ENCODE measurements at places on chromosomes 1 and 21.

DNA sequence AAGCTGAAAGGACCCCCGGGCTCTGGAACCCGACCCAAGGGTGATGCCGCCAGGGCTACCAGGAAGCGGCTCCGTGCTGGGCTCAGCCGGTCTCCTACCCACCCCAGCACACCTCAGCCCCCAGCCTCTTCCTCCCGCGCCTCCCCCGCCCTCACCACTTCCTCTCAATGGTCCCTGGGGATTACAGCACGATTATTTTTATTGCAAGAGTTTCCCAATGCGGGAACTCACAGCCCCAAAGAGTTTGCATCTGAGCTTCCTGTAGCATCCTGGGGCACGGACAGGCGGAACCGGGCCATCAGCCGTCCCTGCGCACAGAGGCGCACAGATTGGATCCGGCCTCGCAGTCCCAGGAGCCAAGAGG, 8.7 kb upstream of the SLX9 start:
- no peak for DNase-seq

DNA sequence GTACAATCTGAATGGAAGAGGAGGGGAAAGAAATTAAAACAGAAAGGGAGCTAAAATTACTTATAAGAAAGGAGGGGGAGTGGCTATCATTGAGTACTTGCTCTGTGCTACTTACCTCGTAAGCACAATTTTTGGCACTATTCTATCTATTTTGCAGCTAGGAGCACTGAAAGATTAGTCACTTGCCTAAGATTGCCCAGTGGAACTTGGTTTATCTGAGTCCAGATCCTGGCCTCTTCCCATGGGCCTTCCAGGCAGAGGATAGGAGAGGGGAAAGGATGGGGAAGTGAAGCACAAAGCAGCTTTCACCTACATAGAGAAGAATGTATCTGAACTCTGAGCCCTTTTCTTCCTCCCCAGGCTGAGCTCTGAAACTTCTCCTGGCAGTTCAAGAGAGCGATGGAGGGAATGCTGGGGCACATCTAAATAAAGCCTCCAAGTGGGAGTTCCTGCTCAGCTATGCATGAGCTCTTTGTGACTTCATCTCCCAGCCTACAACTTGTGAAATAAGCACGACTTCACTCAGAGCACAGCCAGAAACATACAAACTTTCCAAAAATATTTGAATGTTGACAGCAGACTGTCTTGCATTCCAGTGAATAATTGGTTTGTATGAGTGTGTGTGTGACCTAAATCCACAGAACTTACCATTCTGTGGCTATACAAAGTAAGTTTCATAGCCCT, 29.4 kb downstream of the HMGB4 start:
- no peak for DNase-seq

GRCh38 chr1:219365451-219365850, 191.8 kb downstream of the LYPLAL1 start:
- DNase-seq = no peak

DNA sequence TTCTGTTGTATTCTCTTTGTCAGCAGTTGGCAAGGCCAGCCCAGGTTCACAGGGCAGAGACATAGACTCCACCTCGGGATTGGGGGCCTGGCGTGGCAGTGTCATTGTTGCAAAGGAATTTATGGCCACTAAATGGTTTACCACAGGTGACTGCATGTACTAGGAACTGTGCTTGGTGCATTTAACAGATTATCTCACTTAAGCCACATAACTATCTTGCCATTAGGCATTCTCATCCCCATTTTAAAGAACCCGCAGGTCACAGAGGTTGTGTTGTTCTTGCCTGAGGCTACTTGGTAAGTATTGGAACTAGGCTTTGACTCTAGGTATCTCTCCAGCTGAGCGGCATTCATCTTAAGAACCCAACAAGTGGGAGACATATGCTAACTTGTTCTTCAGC, 9.7 kb downstream of the TLCD4 start:
- DNase-seq = no peak

GRCh38 chr1:10973552-10973951, 38.9 kb upstream of the TARDBP start:
- DNase-seq = no peak

DNA sequence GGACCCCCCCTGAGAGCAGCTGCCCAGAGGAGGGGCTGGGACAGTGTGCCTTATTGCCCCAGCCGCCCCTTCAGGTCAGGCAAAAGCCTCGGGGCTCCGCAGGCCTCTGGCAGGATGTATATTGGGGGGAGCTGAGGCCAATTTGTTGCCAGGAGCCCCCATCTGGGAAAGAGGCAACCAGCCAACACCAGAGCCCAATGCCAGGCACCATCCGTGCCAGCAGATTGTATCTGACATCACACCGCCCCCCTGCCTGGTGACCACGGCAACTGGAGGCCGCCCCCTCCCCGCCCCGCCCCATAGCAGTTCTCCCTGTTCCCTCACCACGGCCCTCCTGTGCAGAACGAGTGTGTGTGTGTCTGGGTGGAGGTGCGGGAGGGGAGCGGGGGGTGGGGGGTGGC, 3.6 kb upstream of the PLEKHG5 start:
- no peak for DNase-seq

DNA sequence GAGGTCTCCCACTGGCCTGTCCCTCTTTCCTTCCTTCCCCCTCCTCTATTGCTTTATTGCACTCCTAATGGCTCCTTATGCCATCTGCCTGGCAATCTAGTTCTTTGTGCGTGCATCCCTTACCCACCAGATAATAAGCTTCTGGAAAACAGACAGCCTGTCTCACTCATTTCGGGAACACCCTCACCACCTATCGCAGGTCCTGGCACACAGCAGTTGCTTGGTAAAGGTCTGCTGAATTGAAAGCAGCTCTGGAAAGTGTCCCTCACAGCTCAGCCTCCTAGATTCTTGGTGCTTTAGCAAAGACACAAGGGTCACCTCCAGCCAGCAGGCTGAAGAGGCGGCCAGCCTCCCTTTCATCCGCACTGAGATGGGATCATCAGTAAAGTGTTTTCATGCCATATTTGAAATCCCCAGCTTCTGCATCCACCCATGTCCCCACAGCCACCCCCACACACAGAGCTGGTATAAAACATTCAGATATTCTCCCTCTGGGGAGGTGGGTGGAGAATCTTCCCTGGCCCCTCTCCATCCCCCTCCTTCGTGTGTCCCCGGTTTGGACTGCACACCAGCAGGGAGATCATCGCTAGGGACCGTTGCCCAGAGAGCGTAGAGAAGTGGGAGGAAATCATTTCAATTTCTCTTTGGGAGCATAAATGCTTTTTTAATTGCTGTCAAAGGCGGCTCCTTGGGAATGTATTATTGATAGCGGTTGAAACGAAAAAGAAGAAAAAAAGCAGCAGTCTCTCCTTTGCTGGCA, 29.1 kb upstream of the ATP2B4 start:
- DNase-seq = no peak

DNA sequence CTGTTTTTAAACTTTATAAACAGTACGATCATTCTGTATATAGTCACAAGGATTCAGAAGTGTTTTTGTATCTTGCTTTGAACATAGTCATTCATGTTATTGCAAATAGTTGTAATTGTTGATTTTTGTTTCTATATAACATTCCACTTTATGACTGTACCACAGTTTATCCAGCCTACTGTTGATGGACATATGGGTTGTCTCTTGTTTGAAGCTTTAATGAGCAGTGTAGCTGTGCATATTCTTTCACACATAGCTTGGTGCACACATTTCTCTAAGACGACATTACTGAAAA, 6.1 kb downstream of the CD101 start:
- DNase-seq = no peak

DNA sequence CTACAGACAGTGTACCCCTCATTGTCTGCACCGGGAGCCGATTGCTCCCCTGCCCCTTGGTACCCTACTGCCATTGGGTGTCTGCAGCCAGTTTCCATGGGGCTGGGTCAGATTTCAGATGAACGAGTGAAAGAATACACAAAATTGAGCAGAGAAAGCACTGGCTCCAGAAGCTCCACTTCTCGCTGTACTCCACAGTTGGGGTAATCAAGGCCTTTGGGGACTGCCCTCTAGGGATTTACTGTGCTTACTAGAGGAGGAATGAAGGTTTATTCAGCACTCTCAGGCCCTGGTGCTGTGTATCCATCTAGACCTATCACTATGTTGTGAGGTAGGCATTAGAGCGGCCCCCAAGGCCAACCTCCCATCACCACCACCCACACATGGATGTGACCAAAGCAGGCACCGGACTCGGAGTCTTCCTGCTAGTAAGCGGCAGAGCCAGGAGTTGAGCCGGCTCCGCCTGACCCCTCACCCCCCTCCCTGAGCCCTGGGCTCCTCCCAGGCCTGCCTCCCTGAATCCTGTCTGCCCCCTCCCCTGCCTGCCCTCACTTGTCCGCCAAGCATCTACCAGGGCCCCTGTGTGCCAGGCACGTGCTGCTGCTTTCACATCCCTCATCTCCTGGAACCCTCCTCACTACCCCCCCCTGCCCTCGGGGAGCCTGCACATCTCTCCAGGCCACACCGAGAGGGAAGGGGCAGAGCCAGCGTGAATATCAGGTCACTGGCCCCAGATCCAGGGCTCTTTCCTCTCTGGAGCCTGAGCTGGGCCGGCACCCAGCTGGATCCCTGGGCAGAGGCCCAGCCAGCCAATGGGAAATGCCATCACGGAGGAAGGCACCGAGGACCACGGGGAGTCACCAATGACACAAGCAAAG, 23.3 kb downstream of the KCNN3 start:
- DNase-seq = no peak

GRCh38 chr1:112722601-112723510, 7.7 kb upstream of the PPM1J start:
- DNase-seq = no peak

DNA sequence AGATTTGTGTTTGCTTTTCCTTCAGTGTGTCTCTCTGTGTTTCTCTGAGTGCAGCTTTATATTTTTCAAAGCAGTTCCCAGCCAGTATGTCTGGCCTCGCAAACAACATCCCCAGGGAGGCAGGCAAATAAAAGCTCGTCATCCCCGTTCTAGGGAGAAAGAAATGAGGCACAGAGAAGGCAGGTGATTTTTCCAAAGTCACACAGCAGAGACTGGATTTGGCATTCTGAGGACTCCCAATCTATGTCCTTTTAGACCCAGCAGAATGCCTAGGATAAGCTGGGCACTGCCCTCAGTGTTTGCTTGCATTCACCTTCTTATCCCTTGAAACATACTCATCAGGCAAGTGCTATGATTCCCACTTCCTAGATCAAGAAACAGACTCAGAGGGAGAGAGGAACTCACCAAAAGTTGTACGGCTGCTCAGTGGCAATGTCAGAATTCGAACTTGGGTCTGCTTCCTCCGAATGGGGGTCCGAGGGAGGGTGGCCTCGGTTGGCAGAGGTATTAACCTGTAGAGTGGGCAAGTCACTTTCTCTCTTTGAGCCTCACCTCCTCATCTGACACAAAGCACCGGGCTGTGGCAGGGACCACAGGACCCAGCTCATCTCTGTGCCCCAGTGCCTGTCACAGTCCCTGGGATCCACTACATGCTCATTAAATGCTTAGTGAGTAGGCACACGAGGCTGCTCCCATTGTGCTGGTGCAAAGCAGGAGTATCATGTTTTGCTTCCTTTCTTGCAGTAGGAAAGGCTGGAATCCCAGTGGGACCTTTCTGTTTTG, 4.2 kb downstream of the RAP1GAP start:
- DNase-seq = no peak

DNA sequence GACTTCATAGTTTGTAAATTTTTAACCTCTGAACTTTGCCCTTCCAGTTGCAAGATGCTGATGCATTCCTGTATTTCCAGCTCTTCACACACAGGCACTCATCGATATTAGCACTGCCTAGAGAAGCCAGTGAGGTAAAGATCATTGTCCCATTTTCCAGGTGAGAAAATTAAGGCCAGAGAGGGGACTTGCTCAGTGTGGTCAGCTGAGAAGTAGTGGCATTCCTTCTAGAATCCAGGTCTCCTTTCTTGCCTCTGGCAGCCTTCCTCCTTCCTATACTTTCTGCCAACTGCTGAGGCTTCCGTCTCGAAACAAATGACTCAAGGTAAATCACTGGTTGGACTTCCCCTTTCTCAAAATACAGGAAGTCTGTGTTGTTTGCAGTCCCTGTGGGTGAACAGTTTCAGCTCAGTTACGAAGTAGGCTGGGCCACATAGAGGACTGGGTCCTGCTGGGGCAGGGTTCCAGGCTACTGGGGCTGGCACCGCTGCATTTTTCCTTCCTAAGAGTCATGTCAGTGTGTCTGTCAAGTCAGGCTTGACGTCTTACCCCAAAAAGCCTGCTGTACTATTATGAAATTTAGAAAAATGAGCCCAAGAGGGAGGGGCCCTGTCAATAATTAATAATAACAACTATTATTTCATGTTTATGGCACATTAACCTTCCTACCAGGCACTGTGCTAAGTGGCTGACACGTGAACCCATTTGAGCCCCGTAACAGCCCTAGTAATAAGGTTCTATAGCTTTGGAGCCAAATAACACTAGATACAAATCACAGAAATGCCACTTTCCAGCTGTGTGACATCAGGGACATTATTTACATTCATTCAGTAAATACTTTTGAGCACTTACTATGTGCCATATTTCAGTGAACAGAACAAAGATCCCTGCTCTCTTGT, 16.6 kb upstream of the RNF19B start:
- DNase-seq = peak; percentile 53

DNA sequence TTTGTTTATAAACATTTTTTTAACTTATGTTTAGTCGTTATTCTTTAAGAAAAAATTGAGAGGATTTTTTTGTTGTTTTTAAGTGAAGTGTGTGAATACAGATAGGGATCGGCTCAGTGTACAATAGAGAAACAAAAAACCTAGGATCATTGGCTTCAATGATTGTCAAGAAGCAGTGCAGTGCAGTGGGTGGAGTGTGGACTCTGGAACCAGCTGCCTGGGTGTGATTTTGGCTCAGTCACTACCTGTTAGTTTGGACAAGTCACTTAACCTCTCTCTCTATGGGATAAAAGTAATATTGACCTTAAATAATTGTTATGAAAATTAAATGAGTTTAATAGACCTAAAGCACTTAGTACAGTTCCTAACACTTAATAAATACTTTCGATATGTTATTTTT, 41.3 kb downstream of the SCCPDH start:
- DNase-seq = no peak

DNA sequence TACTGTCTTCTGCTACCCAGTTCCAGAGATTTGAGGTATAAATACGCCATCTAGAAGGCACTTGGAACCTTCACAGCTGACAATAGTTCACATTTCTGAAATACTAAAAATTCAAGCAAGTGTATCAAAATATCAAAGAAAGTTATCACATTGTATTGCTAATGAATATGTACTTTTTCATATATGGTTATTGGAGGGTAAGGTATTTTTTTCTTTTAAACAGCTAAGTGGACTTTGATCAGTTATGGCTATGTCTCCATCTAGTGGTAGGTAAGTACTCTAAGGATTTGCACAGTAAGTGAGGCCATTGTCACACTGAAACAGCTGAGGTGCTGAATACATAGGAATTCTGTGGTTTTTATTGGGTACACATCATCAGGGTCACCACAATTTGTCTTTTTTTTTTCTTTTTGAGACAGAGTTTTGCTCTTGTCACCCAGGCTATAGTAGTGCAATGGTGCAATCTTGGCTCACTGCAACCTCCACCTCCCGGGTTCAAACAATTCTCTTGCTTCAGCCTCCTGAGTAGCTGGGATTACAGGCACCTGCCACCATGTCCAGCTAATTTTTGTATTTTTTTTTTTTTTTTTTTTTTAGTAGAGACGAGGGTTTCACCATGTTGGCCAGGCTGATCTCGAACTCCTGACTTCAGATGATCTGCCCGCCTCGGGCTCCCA, 49.1 kb upstream of the CR2 start:
- DNase-seq = no peak

GRCh38 chr1:14682941-14683621, 84.6 kb downstream of the KAZN start:
- no peak for DNase-seq
